Cardiac fibroblast (primary cell): ENCODE measurements at places on chromosomes 1 and 21.

DNA sequence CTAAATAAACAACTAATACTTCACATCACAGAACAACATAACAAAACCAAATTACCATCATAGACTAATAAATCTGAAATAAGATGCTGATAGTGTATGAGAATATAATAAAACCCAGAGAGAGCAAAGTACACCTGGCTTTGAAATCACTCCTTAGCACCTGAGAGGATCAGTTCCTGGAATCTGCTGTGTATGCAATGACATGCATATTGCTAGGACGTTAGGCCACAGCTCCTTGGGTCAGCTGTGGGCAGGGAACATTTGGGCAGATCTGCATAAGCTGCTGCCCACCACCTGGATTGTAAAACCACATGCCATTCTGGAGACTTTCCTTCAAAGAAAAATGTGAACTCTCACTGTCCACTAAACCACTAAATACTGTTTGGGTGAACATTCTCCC, 81.1 kb downstream of the NR5A2 start:
- no peak for DNase-seq

DNA sequence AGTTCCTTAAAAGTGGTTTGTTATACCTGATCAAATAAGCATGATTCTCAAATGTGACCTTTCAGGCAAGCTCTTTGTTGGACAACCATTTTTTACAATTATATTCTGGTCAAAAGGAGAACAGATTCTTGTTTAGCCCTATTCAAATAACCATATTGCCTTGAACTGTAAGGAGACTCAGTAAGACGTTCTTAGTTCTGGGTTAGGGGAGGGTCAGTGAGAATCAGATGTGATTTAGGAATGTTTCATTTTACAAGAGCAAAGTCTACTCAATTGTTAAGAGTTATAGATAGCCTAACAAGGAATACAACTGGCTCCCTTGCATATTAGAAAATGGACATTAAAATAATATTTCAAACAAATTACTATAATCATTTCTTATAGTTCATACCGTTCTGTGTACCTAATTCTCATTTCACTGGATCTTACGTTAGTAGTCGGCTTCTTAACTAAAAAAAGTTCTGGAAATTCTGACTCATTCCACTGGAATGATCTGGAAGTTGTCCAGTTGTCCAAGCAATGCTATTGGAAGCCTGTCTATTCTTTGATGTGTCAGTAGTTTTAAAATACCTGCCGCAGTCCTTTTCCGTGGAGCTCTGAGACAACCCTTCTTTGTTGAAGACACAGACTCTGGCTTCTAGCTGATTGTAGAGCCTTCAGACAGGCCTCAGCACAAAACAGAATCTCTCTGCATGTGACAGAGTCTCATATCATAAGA, 88.8 kb downstream of the MAST2 start:
- DNase-seq = peak; percentile 91

DNA sequence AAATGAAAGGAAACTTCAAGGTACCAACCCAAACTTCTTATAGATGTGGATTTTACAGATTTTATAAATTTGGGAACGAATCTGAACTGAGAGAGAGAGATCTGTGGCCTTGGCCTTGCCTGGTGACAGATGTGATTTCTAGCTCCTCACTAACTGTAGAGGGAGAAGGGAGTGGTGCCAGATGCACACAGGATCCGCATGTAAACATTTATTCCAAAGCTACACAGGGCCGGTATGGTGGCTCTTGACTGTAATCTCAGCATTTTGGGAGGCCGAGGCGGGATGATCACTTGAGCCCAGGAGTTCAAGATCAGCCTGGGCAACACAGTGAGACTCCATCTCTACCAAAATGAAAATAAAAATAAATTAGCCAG, 77.1 kb downstream of the PGBD5 start:
- no peak for DNase-seq

DNA sequence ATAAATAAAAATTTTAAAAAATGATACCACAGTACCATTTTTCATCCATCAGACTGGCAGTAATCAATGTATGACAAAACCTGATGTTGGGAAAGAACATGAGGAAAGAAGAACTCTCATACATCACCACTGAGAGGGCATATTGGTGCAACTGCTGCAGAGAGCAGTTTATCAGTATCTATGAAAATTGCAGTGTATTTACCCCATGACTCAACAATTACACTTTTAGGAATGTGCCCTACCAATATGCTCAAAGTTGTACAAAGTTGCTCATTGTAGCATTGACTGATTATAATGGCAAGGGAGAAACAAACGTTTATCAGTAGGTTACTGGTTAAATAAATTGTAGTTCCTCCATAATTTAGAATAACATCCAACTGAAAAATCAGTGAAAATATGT, 36.7 kb downstream of the CATSPERE start:
- DNase-seq = peak; percentile 3

- DNase-seq = no peak
Observed at GRCh38 chr1:15870421-15870820, 22.9 kb downstream of the SPEN start.

- peak; percentile 64 for DNase-seq
Observed at GRCh38 chr1:65509912-65510680, 89.6 kb downstream of the LEPR start.
